ENCODE measurements at places on chromosomes 5 and 9.

DNA sequence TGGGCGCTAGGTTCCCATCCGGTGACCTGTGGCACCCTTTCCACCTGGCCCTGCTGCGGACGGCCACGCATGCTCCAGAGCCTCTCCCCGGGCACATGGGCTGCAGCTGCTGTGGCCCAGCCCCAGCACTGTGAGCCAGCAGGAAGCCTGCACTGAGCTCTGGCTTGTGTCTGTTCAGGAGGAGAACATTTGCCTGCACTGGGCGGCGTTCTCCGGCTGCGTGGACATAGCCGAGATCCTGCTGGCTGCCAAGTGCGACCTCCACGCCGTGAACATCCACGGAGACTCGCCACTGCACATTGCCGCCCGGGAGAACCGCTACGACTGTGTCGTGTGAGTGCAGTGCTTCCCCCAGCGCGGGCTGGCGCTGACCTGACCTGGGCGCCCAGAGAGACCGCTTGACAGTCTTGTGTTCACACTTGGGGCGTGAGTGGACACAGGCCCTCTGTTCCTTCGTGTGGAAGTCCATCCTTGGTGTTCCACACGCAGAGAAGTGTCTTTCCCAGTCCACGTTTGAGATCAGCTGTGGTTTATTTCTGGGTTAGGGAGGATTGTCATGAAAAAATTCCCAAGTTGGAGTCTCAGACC lies 66.2 kb upstream of the CACNA1B start:
- DNase-seq = no peak

DNA sequence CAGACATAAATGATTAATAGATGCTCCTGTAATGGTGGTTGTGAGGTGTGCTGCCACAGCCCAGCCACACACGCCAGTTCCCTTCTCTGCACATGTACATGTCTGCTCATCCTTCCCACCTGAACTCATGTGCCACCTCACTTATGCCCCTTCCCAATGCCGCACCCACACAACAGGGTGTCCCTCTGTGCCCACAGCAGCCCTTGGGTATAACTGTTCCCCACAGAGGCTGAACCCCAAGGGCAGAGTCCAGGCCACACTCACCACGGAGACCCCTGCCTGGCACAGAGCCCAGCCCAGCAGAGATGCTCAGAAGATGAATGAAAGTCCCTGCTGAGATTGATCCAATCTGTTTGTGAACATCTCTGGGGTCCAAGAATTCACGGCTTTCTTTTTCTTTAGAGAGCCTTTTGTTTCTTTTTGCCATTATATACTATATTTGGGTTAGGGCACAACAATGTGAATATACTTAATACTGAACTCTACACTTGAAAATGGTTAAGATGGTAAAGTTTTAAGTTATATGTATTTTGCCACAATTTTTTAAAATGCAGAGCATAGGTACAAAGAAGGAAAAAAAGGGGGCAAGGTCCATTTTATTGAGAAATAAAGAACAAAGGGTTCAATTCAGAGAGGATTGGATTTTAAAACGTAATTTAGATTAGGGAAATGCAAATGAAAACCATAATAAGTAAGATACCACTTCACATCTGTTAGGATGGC lies 29.6 kb downstream of the IRF1 start:
- DNase-seq = no peak

DNA sequence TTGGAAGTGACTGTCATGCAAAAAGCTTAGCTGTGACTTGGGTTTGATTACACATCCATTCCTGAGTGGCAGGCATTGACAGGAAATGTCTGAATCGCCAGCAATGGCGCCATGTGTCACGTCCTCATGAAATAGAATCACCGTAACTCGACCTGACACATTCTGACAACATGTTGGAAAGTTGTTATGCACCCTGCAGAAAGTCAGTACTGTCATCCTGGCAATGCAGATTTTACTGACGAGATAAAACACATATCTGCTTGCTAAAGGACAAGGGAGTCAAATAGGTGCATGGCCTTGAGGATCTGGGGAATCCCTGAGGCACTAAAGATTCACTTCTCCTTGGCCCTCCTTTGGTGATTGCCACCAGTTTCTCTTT lies 344.2 kb downstream of the SPATA31D1 start:
- no peak for DNase-seq

DNA sequence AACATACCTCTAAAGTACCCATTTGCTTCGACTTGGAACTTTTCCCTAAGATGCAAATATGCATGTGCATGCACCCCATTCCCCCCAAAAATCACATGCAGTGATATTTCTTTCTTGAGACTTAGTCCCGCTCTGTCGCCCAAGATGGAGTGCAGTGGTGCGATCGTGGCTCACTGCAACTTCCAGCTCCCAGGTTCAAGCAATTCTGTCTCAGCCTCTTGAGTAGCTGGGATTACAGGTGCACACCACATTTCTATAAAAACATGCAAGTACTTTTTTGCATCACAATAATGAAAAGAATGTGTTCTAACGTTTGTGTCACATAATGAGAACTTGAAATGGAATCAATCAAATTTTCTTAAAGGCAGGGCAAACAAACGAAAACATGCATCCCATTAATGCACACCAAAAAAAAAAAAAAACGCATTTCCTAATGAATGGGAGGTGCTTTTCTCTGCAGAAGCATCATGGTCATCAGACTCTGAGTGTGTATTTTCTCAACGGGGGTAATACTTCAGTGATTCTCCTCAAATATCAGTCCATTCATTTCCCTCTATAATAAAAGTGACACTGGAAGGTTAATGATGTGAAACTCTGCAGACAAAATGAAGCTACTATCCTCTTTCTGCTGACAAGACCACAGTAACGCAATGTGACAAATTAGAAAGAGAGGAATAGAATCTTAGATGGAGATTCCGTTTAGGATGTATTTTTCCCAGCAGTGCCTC lies 389.4 kb downstream of the CTNND2 start:
- DNase-seq = no peak

GRCh38 chr9:123058834-123059233 lies 25.4 kb downstream of the GPR21 start:
- no peak for DNase-seq

DNA sequence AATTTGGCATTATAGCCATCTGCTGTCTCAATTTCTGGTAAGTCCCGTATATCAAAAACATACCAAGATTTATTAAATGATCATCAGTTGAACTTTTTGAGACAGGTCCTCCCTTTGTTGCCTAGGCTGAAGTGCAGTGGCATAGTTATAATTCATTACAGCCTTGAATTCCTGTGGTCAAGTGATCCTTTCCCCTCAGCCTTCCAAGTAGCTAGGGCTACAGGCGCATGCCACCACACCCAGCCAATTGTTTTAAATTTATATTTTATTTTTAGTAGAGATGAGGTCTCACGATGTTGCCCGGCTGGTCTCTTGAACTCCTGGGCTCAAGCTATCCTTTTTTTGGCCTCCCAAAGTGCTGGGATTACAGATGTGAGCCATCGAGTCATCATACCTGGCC lies 418.9 kb downstream of the ARHGEF28 start:
- DNase-seq = no peak

DNA sequence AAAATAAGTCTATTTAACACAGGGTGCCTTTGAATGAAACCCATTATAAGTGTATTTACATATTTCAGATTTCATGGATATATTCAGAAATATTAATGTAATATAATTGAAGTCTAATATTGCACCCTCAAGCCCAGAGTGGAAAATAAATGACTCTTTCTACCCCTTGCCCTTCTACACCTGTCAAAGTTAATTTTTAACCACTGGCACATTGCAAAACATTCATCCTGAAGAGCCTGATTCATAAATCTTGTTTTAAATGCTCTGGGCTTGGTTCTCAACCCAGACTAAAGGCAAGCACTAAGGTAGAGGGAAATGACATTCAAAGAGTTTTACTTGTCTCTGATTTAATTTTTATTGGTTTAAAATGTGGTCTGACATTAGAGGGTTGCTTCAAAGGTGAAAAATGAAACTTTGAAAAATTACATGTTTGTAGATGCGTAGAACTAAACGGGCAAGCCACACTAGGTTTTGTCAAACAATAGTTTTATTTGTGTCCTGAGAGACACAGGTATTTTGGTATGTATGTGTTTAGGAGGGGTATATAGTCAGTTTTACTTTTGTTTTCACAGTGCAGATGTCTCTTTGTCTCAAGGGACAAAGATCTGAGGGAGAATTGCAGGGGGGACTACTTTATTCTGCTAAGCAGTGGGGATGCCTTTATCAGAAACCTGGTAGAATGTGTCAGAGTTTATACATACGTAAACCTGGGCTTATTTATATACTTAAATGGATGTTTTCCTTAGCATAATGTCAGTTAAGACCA lies 69.7 kb downstream of the PIK3R1 start:
- DNase-seq = peak; percentile 1

DNA sequence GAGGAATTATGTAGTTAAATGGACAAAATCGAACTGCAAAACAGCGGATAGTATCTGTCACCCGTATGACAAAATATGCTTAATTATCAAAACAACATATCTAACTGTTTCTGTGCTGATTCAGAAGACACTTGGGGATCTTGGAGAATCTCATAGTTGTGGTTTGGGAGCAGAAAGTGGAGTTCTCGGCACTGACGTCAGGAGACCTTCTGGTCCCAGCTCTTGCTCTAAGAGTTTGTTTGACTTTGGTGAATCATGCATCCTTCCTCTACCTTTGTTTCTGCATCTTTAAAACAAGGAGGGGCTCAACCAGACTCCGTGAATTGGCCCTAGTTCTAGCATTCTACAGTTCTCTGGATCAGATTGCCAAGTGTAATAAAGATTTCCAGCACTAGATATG lies 37.0 kb upstream of the TAF1L start:
- no peak for DNase-seq

GRCh38 chr5:25950681-25951080 lies 1087.7 kb downstream of the CDH9 start:
- no peak for DNase-seq
